ENCODE measurements at places on chromosomes 11 and 22.

DNA sequence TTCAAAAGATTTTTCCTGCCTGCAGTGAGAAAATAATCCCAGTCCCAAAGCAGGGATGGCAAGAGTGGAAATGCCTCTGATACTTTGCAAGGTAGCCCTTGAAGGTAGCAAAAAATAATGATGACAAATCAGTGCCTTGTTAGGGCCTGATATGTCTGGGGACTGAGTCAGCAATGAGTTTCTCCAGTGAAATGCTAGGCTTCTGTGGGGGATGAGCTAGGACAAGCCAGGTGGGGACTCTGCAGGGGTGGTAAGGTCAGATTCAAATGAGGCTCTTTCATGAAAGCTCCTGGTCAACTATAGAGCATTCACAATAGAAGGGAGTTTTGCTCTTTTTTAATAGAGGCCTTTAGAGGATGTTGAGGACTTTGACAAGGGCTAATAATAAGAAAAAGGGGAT, 77.7 kb downstream of the ME3 start:
- no peak for DNase-seq

DNA sequence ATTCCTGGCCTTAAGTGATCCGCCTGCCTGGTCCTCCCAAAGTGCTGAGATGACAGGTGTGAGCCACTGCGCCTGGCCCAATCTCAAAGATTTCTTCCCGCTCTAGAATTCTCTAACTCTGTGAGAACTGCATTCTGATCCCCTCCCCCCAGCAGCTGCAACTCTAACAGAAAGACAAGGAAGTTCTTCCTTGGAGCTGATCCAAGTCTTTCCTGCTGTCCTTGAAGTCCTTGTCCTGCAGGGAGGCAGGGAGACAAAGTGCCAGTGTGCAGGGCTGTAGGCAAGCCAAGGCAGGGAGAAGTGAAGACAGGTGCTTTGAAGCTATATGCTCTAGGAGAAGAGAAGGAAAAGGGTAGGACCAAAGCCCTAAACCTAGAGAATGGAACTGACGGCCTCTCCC, 9.5 kb upstream of the GGA1 start:
- no peak for DNase-seq

DNA sequence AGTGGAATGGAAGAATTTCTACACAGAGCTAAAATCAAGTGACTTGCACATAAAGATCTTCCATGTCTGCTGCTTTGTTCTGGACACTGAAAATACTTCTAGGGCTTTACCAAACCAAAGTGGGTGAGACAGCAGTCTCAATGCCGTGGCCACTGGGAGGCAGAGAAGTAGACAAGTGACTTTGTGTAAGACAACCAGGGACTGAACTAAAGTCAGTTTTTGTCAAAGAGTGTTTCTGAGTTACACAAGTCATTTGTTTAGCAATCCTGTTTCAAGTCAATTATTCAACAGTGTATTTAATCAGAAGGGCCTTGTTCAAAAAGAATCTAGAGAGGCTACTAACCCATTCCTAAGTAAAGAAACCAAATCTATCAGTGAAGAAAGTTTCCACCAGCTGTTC, 46.6 kb downstream of the TCP11L1 start:
- DNase-seq: no peak

GRCh38 chr22:19626666-19627065, 87.6 kb upstream of the SEPTIN5 start:
- no peak for DNase-seq

DNA sequence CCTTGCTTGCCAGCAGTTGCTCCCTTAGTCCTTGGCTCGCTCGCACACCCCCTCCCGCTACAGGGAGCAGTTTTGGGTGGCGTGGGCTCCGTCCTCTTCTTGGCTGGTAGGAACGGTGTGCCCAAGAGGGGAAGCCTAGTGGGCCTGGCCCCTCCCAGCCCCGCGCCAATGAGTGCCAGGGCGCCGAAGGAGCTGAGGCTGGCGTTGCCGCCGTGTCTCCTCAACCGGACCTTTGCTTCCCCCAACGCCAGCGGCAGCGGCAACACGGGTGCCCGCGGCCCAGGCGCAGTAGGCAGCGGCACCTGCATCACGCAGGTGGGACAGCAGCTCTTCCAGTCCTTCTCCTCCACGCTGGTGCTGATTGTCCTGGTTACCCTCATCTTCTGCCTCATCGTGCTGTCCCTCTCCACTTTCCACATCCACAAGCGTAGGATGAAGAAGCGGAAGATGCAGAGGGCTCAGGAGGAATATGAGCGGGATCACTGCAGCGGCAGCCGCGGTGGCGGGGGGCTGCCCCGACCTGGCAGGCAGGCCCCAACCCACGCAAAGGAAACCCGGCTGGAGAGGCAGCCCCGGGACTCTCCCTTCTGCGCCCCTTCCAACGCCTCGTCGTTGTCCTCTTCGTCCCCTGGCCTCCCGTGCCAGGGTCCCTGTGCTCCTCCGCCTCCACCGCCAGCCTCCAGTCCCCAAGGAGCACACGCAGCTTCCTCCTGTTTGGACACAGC, 1.6 kb downstream of the C11orf87 start:
- no peak for DNase-seq

DNA sequence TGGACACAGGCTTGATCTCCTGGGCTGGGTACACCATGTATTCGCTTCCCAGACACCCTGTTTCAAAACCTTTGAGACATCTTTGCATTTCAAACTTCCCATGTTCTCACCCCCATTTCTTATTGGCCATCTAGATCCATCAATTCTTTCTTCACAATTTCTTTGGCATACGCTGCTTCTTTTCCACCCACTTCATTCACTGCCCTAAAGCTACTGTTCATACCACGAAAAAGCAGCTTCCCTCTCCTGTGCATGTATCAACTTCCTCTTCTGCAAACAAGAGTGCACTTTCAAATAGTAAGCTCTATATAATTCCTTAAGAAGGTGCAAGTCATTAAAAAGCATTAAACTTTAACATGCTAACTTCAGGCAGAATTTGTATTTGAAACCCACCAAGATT, 21.4 kb downstream of the UVRAG start:
- no peak for DNase-seq

DNA sequence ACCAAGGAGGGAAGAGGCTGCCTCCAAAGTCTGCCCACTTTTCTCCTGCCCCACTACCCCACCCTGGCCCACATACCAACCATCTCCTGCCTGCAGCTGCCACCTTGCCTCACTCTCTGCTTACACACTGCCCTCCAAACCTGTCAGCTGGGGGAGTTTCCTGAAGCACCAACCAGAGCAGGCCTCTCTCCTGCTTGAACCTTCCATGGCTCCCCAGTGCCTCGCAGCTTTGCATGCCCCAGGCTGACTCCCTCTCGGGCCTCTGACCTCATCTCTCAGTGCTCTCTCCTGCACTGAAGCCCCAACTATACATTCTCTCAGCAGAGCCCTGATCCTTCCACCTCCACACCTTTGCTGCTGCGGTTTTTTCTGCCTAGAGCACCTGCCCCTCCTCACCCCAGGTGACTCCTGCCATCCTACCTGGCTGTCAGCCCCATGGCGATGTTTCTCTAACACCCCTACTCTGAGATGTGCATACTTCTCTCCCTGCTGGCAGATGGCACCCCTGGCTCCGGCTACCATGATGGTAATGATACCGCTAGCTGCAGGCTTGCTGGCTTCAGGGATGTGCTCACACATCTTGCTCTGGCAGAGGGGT, 43.5 kb downstream of the MN1 start:
- no peak for DNase-seq

DNA sequence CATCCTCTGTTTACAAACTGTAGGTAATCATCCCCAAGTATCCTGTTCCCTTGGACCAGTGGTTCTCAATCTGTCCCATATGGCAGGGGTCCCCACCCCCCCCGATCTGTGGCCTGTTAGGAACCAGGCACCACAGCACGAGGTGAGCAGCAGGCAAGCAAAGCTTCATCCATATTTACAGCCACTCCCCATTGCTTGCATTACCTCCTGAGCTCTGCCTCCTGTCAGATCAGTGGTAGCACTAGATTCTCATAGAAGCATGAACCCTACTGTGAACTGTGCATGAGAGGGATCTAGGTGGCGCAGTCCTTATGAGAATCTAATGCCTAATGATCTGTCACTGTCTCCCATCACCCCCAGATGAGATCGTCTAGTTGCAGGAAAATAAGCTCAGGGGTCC, 33.4 kb upstream of the EIF3M start:
- DNase-seq: no peak

DNA sequence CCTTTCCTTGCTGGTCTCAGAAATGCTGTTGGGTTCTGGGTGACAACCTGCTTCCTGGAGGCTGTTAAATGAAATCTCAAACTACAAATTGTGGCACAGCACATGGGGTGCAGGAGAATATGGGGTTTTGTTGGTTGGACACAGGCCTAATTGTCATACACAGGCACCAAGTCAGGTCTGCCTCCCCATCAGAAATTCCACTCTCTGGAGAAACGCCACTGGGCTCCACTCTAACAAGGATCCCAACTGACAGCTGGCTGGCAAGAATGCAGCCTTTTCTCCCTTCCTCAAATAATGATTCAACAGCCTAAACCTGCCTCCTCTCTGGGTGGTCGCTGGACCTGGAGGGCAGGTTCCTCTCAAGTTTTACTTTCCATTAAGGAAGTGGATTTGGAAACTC, 177.8 kb upstream of the NARS2 start:
- no peak for DNase-seq

DNA sequence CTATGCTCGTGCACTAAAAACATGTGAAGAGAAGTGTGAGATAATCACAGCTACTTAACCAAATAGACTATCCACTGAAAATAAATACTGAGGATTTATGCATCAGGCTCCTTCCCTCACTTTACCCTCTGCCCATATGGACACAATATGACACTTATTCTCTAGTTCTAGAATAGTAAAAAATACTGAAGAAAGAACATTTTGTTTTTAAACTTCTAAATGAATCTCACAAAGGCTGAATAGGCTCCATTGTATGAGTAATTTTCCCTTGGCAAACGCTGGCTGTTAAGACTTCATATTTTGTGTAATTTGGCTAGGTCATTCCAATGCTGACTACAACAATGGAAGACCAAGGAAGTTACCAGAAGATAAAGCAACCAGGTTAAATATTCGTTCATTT, 9.9 kb downstream of the HPS5 start:
- no peak for DNase-seq

DNA sequence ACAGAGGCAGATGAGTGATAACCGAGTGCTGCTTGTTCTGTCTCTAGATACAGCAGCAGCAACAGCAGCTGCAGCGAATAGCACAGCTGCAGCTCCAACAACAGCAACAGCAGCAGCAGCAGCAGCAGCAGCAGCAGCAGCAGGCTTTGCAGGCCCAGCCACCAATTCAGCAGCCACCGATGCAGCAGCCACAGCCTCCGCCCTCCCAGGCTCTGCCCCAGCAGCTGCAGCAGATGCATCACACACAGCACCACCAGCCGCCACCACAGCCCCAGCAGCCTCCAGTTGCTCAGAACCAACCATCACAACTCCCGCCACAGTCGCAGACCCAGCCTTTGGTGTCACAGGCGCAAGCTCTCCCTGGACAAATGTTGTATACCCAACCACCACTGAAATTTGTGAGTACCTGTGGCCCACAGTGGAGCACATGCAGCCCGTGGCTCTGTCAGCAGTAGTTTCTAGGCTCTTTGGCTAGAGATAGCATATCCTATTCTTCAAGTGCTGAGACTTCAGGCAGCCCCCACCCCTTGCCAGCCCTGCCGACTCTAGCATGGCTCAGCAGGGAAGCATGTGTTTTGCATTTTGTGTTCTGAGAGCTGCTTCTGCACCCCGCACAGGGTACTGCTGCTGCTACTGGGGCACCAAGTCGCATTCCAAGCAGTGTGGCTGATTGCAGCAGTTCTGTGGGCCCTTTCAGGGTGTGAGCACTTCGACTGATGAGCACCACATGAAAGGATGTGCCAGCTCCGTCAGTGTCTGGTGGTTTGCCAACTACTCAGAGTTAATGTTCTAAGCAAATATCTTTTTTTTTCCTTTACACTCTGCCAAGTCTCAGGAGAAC, 59.2 kb downstream of the MED15 start:
- DNase-seq: no peak

- DNase-seq: no peak
Observed at GRCh38 chr11:7436657-7437056, 48.6 kb upstream of the OLFML1 start.

DNA sequence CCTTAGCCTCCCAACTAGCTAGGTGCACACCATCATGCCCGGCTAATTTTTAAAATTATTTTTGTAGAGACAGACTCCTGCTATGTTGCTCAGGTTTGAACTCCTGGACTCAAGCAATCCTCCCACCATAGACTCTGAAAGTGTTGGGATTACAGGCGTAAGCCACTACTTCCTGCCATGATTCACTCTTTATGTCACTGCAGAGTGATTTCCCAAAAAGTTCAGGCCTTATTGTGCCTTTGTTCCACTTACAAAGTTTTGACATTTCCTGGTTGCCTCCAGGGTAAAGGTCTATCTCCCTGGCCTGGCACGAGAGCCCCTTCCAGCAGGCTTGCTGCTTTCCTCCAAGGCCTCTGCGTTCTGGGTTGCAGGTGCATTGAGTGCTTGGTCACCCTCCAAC, 44.6 kb upstream of the RIC3 start:
- DNase-seq: no peak

DNA sequence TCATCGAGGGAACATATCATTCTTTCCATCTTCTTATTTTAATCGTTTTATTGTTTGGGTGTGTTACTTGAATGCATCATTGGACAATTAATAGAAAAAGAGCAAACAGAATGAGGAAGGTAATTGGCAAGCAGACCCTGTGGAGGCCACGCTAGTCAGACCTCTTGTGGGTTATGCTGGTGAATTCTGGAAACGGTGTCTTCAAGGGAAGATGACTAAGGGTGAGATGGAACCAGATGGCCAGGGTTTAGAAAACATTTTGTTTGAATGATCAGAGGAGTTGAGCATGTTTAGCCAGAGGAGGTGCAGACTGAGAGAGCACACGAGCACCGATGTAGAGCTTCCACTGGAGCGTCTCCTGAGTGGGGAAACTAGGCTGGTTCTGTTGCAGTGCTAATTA, 8.5 kb downstream of the ST14 start:
- DNase-seq: no peak

- DNase-seq: no peak
Observed at GRCh38 chr11:116865696-116866095, 28.3 kb upstream of the APOA1 start.

GRCh38 chr11:116582571-116582970, 190.2 kb downstream of the BUD13 start:
- DNase-seq: no peak

DNA sequence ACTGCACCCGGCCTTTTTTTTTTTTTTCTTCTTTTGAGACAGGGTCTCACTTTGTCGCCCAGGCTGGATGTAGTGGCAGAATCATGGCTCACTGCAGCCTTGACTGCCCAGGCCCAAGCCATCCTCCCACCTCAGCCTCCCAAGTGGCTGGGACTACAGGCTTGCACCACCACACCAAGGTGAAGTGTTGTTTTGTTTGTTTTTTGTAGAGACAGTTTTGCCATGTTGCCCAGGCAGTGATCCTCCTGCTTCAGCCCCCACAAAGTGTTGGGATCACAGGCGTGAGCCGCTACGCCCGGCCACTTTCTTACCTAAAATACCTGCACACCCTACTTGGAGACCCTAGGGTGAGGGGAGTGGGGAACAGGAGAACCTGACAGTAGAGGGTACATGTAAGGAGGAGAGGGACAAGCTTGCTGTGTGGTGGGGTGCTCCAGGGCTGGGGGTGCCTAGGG, 4.5 kb upstream of the AIFM3 start:
- no peak for DNase-seq

- DNase-seq: no peak
Observed at GRCh38 chr22:36580371-36580770, 51.4 kb upstream of the EIF3D start.

Measured in right renal pelvis (tissue), 4 donors.